ENCODE measurements at places on chromosomes 4 and X.

GRCh38 chrX:76971393-76972376 is 475.5 kb upstream of the FGF16 start:
- no peak for DNase-seq

GRCh38 chr4:19776021-19776459 is 475.7 kb upstream of the SLIT2 start:
- peak; percentile 82 for DNase-seq

- DNase-seq: no peak
These were observed 2.5 kb downstream of the BDH2 start for GRCh38 chr4:103097112-103097511.

DNA sequence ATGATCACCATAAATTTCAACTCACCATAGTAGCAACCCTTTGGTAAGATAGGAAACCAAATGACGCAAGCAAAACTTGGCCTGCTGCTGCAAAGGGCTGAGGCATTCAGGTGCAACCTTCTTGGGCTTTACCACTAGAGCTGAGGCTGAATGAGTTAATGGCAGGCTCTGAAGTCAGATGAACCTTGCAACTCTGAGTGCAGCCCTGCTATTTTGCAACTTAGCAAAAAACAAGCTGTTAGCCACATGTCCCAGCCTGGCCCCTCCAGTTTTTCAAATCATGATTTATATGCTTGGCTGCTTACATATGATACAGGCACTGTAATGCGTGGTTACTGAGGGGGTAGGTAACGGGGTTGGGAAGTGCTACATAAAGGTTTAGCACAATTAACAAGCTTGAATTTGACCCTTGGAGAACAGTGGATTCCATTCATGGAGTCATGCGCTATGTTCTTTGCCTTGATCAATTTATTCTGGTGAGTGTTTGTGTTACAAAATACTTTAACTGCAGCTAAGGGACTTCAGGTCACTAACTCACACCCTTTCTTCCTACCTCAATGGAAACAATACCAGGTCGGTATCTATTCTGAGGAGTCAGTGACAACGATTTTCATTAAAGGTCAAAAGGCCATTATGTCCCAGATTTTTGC is 80.5 kb upstream of the PPARGC1A start:
- no peak for DNase-seq

DNA sequence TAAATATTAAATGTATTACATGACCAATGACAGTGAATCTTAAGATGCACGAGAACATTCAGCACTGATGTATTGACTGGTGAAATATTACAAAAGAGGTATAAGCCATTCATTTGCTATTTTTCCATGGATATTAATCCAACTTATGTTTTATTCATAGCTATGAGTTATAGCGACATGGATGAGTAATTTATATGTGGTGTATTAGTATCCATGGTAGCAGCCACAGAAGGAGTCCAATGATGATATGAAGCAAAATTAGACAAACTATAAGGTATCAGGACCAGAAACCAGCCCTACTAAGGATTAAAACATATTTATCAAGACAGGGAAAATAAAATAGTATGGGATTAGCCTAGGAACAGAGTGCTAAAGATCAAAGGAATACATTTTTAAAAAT is 50.7 kb downstream of the THAP9 start:
- peak; percentile 1 for DNase-seq

GRCh38 chrX:2549876-2550275 is 49.1 kb upstream of the DHRSX start:
- DNase-seq: no peak

GRCh38 chr4:86640469-86640868 is 46.4 kb downstream of the PTPN13 start:
- DNase-seq: peak; percentile 40

- DNase-seq: peak; percentile 81
These were observed 9.8 kb upstream of the ACOT9 start for GRCh38 chrX:23752740-23753415.

DNA sequence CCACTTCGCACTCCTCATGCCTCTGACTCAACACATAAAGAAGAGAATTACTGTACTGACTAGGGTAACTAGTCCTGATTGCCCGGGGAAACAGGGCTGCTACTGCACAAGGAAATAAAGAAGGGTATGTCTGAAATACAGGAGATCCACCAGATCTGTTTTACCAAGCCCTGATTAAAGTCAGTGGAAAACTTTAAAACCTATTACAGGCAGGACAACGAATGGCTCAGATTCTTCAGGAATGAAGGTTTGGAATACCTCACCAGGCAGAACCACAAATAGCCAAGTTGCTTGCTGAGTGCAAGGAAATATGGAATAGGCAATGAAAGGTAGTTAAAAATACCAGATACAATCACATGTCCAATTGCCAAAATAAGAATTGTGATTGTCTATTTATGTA is 17.3 kb downstream of the LAMTOR3 start:
- DNase-seq: no peak

DNA sequence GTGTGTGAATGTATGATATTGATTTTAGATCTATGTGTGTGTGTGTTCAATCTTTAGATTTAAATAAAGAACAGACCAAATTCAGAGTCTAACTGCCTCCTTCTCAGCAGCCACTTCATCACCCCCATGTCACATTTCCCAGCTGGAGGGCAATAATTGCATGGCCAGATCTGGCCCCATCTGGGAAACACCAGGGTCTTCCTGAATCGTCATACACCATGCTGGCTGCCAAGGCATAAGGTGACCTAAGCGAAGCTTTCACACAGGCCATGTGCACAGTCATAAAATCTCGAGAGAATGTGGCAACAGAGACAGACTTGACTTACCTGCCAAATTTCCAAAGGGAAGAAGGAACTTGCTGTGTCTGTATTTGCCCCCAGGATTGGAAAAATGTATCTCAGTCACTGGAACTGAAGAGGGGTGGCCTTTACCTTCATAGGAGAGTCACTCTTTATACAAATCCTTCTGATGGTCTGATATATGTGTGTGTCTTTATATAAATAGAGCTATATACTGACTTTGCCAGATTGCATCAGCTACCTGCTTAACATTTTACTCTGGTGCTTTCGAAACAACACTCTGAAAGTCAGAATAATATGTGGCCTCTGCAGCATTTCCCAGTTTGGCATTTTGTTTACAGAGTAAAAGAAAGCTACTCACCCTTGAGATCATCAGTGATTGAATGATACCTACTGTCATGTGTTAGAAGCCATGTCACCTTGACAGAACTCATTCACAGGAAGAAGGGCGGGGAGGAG is at the start of gene PLAC1:
Gene PLAC1, minus strand, starts transcription at position 470 of the 758 bp plus-strand sequence. CDS start 91,789 bp downstream, outside the sequence.
- no peak for DNase-seq

DNA sequence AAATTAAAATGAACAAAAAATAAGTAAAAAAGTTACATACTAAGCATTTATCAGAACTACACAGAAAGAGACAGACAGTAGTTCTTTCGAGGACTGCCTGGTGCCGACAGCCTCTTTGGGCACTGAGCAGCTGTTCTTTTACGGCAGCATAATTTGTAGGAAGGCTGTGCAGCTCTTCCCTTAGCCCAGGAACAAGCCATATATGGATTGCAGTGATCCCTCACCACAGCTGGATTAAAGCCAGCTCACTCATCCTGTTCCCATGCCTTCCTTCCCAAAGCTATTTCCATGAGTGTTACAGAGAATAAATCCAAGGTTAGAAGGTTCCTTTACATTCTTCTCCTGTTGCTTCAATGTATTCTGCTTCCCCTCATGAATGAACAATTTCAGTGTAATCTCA is 71.7 kb downstream of the DDX60L start:
- DNase-seq: peak; percentile 95

- DNase-seq: no peak
These were observed 108.3 kb downstream of the DCTD start for GRCh38 chr4:182808673-182809416.

GRCh38 chrX:152601848-152602616 is 35.7 kb upstream of the GABRQ start:
- no peak for DNase-seq

DNA sequence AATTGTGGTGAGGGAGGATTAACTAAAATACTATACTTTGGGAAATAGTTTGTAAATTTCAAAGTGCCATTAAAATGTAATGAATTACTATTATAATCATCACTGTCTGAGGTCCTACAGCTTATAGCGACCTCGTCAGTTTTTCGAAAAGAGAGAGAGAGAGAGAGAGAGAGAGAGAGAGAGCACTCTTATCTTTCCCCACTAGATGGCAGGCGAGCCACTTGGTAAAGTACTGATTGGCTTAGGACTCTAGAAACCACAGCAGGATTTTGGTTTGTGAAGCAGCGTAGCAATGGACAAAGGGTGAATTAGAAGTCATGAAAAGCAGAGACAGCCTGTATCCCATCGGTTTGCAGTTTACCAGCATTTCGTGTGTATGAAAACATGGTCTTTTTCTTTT is 52.5 kb downstream of the LINC00632 start:
- peak; percentile 79 for DNase-seq

DNA sequence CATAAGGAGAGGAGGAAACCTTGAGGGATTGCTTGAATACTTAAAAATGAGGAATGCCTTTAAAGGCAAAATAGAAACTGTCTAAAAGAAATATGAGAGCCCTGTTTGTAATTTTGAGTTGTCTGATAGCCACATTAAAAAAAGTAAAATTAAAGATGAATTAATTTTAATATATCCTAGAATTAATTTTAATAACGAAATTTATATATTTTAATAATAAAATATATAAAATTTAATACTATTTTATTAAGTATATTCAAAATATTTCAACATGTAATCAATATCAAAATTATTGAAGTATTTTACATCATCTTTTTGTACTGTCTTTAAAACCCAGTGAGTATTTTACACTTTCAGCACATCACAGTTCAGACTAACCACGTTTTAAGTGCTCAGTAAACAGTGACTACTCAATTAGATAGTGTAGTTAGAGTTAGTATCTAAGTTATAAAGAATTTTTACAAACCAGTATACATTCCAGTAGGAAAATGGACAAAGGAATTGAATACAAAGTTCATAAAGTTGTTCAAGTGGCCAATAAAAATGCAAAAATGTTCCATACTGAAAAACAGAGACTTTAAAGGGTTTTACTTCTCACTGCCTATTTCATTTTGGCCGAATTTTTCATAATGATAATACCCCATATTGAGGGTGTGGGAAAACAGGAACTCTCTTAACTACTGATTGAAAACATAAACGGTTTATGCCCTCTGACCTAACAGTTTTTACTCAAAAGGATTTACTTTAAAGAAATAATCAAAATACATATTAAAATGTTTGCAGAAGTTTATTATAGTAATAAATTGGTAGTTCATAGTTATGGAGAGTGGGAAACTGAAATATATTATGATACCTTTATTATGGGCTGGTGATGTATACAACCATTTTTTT is 2.9 kb downstream of the SLC30A9 start:
- DNase-seq: no peak

DNA sequence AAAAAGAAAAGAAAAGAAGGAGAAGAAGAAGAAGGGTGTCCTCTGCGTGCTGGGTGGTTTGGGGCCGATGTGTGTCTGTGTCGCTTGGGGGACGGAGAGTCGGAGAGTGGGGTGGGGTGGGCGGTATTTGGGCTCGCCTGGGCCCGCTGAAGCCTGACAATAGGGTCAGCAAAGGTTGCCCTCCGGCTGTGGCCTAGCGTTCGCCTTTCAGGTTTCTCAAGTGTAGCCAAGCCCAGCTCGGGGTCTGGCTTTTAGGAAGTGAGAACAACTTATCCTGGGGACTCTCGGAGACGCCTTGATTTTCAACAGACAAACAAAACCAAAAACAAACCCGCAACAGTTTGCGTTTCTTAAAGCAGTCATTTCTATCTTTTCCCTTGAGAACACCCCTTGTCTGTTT is 4.1 kb upstream of the SOX3 start:
- DNase-seq: no peak

DNA sequence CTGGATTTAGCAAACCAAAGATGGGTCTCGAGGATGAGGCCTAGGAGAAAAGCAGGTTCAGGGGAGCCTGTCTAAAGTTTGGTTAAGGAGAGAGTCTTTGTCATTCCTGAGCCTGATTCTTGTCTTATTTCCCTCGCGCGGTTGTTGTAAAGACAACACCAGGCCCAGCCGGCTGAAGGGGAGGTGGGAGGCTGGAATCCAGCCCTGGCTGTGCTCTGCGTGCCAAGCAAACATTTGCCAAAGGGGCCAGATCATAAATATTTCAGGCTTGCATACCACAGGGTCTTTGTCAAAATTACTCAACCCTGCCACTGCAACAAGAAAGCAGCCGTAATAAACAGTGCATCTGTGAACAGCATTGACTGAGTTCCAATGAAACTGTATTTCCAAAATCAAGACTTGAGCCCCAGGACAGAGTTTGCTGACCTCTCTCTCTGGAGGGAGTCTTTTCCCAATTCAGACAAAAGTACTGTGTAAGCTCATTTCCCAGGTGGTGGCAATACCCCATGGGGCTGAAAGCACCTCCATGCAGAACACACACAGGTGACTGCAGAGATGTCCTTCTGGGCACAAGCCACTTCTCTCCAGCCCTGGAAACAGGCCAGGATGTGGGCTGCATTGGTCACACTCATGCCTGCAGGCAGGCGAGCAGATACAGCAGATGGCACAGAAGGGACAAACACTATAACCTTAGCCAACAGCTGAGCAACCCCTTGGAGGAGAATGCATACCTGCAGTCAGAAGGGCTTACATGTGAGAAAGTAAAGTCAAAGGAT is 320.3 kb downstream of the STK32B start:
- DNase-seq: no peak

DNA sequence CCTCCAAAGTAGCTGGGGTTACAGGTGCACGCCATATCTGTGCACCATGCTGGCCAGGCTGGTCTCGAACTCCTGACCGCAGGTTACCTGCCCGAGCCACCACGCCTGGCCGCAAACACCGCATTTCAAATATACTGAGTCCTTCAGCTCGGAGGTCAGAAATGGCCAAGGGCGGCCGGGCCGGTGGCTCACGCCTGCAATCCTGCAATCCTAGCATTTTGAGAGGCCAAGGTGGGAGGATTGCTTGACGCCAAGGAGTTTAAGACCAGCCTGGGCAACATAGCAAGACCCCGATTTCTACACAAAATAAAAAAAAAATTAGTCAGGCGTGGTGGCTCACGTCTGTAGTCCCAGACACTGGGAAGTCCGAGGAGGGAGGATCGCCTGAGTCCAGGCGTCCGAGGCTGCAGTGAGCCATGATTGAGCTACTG is 71.9 kb upstream of the PPP2R3B start:
- no peak for DNase-seq

- DNase-seq: peak; percentile 61
These were observed 24.4 kb downstream of the RELL1 start for GRCh38 chr4:37661772-37662171.

GRCh38 chr4:153151535-153152455 is 52.4 kb upstream of the TRIM2 start:
- DNase-seq: peak; percentile 43

DNA sequence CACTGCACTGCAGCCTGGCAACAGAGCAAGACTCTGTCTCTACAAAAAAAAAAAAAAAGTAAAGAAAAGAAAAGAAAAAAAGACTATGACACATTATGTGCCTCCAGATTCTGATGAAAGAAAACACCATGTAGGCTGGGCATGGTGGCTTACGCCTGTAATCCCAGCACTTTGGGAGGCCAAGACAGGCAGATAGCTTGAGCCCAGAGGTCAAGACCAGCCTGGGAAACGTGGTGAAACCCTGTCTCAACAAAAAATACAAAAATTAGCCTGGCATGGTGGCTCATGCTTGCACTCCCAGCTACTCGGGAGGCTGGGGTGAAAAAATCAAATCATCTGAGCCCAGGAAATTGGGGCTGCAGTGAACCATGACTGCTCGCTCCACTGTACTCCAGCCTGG is 19.4 kb downstream of the THOC2 start:
- no peak for DNase-seq

- DNase-seq: no peak
These were observed 292.5 kb downstream of the UNC5C start for GRCh38 chr4:95256108-95256835.

- DNase-seq: no peak
These were observed 625 bp upstream of the GABRA4 start for GRCh38 chr4:46994007-46994405.

Data from fibroblast of the aortic adventitia (primary cell).